Central memory CD4-positive, alpha-beta T cell (primary cell): ENCODE measurements at places on chromosomes 13 and 19.
A peak's percentile ranks its signal among the peaks of the same experiment; 100 is the strongest.

- DNase-seq: no peak
These were observed 22.4 kb upstream of the RNF113B start for GRCh38 chr13:98199480-98199879.

DNA sequence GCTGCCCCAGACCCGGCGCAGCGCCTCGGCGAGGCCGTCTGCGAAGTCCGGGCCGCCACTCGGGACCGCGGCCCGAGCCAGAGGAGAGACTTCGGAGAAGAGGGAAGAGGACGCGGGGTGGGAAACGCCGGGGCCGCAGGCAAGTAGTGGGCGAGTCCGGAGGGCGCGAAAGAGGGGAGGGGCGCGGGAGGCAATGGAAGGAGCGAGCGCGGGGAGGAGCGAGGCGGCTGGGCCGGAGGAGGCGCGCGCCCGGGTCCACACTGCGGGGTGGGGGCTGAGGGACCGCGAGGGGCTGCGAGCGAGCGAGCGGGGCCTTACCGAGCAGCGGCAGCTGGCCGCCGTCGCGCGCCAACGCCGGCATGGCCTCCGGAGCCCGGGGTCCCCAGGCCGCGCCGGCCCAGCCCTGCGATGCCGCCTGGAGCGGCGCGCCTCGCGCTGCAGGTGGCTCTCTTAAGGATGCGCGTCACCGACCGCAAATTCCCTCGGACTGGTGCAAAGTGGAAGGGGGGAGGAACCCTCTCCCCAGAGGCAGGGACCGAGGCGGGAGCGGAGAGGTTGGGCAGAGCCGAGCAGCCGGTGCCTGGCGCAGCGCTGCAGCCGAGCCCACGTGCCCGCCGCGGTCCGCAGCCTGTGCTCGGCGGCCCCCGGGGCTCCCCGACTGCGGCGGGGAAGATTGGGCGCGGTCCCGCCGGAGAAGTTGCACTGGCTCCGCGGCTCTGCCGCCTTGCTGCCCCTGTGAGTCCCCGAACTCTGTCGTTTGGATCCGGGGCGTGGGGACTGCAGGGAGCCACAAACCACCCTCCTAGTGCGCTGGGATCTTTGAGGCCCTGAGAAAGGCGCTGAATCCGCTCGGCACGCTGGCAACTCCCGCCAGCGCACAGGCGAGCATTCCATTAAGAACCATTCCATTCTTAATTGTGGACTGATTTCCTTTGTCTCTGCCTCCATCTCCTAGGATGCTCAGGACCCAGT, at the start of gene FLT3:
FLT3 (minus strand) TSS at position 427 of the 972 bp plus-strand sequence; CDS start at position 361, 66 bp downstream.
- peak; percentile 1 for DNase-seq

DNA sequence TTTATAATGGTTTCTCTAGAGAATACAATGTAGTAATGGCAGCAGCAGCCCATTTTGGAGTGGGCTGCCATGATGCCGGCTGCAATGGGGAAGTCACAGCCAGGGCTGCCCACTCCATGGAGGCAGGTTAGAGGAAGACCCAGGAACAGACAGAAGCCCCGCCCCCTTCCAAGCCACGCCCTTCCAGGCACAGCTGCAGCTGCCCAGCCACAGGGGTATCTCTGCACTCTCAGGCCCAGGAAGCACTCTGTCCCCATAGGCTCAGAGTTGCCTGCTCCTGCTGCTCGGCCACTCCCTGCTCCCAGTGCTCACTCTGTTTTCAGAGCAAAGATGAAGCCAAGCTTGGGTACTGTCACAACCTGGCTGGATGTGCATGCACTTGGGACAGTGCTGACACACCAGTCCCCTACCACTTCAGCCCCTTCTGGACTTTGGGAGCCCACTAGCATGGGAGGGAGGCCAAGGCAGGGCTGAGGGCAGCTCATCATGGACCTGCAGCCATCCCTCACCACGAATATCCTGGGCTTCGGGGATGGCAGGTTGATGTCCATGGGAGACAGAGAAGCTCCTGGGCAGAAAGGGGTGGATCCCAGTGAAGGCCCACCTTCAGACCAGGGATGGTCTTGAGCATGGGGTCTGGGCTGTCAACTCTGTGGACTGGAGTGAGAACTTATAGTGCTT, 1224.2 kb downstream of the SLITRK5 start:
- DNase-seq: no peak

DNA sequence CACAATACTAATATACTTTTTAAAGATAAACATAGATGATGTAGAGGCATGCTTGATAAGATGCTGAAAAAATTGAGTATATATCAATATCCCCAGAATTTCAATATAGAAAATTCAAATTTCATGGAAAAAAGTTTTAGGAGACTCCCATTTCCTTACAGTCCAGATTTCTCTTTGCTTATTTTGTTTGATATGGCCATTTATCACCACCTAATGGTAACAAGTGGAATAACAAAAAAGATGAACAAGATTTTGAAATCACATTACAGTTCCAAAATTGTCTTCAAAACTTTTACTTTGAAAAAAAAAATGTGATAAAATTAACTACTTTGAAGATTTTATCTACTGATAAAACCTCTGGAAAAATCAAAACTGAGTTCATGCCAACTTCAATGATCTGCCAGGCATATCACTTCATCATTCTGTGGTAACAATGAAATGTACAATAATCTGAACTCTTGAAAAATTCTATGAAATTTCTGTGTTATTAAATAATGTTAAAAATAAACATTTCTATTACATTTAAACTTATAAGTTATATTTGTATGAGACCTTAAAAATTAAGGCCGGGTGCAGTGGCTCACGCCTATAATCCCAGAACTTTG, 17.5 kb downstream of the MIPEP start:
- peak; percentile 18 for DNase-seq

- no peak for DNase-seq
These were observed 274.5 kb downstream of the LMO7 start for GRCh38 chr13:75910591-75910990.

- no peak for DNase-seq
These were observed 250.3 kb upstream of the ATXN8OS start for GRCh38 chr13:69857183-69857821.

DNA sequence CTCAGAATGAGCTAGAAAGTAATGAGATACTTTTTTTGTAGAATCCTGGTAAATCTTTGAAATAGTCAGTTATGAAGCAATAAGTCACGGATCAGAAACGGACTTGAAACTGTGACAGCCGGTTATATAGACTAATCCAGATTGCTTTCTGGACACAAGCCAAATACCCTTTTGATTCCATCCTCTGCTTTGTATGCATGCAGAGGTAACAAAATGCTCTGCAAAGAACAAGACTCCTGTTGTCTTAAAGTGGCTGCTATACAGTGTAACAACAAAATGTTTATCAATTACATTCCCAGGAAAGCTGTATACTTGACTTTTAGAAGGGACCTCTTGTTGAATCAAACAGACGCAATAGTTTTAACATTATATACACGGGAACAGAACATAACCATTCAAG, 66.5 kb upstream of the STARD13 start:
- DNase-seq: no peak

- DNase-seq: no peak
These were observed 27.8 kb upstream of the CASP14 start for GRCh38 chr19:15021286-15022007.

DNA sequence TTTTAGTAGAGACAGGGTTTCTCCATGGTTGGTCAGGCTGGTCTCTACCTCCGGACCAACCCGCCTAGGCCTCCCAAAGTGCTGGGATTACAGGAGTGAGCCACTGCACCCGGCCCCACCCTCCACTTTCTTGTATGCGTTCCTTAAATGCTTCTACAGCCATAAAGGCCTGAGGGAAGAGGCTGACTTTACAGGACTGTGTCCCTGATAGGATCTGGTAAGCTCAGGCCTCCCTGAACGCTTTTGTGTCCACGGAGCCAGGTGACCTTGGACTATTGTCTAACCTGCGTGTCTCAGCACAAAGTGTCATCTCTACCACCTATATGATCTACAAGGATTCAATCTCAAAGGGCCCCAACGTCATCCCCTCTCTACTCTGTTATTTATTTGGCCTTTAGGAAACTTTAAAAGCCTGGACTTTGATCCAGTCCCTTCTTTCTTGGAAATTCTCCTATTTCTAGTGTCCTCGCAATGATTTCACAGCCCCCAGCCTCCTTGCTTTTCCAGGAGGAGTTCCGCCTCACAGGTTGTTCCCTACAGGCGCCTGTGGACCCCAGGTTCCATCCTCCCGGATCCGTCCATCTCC, 701 bp downstream of the ZNF552 start:
- DNase-seq: no peak

DNA sequence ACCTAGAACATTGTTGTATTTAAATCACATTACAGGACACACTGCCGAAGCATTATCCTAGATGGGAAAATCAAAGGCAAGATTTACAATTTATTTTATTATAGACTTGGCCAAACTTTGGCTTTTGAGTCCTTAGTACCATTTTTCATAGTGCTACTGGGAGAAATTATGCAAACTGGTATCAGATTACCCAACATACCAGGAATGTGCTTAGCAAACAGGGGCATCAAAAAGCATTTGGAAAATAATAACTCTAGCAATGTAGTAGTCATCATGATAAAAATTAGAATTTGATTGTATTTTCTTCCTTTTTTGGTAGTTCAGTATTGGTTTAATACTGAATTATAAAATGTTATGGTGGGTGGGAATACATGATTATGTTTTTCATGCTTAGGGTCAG, 34.0 kb downstream of the GPC6 start:
- no peak for DNase-seq

DNA sequence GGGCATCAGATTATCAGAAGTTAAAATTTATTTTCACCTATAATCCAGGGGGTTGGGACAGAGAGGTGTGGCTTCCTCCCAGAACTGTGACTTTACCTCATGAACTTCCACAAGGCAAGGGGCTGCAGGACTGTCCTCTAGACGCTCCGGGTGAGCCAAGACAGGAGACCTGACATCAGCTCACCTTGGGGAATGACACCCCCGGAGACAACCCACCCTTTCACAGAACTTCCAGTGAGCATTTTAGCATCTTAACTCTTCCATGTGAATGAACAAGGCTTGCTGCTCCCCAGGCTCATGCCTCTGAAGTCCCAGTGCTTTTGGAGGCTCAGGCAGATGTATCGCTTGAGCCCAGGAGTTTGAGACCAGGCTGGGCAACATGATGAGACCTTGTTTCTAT, 29.4 kb upstream of the TFDP1 start:
- DNase-seq: no peak

DNA sequence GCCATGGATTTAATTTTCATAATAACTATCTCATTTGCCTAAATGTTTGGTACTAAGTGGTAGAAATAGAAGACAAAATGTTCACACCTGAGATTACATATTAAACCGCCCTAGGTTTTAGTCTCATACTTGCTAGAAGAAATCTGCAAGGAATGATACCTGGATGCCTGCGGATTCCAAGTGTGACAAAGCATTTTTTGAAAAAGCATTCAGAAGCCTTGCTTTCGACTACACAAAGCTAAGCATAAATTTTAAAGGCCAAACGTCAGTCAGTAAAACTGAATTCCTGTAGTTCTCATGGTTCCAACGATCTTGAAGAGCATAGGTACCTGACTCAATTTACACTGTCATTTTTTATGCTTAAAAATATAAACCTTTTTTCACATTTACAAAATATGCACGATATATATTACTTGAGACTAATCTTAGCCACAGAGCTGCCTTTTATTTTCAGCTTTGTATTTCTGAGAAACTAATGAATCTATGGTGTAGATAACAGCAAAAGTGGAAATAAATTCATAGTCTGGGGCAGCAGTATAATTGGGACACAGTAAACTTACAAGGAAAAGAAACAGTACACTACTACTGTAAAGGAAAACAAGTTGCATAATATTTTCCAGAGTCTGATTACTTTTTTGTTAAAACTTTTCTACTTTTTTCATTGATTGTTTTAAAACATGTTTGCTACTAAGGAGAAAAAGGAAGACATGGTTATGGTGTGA, 1.2 kb upstream of the LRRC63 start:
- DNase-seq: no peak

DNA sequence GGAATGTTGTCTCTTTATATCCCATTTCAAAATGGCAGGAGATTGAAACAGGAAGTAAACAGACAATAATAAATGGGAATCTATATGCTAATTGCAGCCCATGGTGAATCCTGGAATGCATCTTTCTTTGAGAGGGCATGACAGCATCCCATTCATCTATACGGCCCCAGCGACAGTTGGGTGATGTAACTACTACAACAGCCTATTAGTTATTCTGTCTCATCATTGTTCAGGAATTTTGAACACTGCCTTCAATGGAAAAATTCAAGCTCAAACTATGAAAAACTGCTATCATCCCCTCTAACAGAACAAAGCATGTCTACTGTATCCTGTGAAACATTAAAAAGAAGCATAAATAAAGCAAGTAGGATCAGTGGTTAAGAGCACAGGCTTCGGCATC, 262.1 kb downstream of the DCT start:
- no peak for DNase-seq

DNA sequence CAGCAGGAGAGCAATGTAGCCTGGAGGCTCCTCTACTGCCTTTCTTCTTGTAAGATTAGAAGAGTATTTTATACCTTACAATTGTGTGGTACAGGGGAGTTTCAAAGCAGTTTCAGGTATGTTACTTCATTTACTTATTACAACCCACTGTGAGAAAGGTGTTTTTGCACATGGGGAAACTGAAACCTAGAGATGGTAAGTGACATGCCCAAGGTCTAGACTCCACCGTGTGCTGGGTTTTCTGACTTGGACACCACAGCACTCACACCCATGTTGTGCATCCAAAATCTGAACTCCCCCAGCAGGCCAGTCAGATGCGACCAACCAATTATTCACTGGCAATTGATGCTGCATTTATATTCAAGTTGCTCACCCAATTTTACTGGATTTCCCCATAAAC, 22.8 kb downstream of the ERICH6B start:
- no peak for DNase-seq

DNA sequence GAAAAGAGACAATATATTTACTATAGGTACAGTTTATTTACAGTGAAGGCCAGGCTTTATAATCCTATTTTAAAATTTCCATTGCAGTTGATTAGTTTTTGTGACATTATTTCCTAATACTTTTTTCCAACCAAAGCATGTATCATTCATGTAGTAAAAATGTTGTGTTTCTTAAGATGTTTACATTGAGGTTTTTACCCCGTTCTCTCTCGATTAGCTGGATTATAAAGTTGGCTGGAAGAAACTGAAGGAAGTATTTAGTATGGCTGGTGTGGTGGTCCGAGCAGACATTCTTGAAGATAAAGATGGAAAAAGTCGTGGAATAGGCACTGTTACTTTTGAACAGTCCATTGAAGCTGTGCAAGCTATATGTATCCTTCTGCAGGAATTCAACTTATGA, 21.2 kb downstream of the HNRNPM start:
- no peak for DNase-seq

GRCh38 chr13:111429064-111429558, 108.7 kb downstream of the TEX29 start:
- no peak for DNase-seq

GRCh38 chr13:53182724-53183123, 154.1 kb downstream of the OLFM4 start:
- no peak for DNase-seq

DNA sequence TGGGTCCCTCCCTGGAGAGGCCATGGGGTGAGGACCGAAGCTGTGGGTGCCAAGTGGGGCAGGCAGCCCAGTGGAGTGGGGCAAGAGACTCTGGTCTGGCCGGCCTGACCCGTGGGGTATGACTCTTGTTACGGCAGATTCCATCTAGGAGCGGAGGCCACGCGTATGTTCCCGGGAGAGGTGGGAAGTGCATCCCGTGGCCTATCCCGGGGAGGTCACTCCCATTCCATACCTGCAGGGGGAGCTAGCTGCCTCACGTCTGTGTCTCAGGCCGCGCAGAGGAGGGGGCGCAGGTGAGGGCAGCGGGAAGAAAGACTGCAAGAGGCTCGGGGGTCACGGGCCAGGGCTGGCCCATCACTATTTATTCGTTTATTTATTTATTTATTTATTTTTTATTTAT, 4.9 kb downstream of the CSNK1G2 start:
- peak; percentile 21 for DNase-seq

GRCh38 chr19:45643024-45643926, 4.1 kb upstream of the EML2 start:
- DNase-seq: peak; percentile 84
